ENCODE measurements at places on chromosomes 13 and 19.

DNA sequence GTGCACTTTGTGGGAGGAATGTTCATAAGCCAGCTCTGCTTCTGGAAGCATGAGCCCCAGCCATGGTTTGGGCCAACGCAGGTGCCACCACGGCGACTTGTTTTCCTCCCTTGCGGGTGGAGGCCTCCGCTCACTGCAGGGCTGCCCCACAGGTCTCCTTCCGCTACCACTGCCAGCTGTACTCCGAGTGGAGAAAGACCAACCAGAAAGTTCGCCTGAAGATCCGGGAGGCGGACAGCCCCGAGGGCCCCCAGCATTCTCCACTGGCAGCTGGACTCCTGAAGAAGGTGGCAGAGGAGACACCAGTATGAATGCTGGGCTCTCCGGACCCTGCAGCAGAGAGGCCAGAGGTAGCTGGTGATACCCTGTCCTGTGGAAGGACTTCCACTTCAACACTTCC lies 6.5 kb upstream of the HNRNPM start:
- no peak for DNase-seq

- DNase-seq: peak; percentile 51
Measured at GRCh38 chr13:46893798-46894560, 2.9 kb downstream of the HTR2A start.

DNA sequence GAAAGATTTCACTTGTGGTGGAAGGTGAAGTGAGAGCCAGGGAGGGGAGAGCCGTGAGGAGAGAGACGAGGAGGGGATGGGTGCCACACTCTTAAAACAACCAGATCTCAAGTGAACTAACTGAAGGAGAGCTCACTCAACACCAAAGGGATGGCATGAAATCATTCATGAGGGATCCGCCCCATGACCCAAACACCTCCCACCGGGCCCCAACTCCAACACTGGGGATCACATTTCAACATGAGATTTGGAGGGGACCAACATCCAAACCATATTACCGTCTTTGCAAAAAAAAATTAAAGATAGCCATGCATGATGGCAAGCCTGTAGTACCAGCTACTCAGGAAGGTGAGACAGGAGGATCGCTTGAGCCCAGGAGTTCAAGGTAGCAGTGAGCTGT lies 34.9 kb upstream of the POP4 start:
- no peak for DNase-seq

DNA sequence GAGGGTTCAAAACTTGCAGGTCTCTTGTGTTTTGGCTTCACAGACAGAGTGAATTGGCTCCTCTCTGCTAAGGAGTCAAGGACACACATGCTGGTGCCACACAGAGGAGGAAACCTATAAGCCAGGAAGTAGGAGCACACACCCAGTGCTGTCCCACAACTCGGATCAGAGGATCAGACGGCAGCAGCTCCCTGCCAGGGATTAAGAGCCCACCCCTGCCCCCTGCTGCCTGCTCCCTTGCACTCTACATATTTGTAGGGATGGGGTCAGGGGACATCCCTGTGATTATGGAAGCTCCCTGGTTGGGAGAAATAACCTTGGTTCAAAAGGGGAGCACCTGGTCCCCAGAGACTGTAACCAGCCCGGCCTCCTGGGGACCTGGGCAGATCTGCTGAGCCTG lies 77.5 kb upstream of the CLDN10 start:
- DNase-seq: no peak

DNA sequence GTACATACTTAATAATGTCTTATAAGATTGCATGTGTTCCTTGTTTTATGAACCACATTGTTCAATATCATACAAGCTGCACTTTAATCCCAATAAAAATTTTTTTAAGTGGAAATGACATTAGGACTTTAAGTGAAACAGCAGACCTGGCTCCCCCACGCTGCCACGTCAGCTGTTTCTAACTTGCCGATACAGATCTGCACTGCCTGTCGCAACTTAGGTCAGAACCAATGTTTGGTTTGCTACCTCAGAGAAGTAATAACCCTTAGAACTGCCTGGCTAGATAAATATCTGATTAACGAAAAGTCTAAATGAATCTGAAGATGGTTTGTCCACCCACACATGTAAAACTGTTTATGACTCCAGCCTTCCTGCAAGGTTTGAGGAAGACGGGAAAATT lies 327.5 kb upstream of the DACH1 start:
- no peak for DNase-seq

DNA sequence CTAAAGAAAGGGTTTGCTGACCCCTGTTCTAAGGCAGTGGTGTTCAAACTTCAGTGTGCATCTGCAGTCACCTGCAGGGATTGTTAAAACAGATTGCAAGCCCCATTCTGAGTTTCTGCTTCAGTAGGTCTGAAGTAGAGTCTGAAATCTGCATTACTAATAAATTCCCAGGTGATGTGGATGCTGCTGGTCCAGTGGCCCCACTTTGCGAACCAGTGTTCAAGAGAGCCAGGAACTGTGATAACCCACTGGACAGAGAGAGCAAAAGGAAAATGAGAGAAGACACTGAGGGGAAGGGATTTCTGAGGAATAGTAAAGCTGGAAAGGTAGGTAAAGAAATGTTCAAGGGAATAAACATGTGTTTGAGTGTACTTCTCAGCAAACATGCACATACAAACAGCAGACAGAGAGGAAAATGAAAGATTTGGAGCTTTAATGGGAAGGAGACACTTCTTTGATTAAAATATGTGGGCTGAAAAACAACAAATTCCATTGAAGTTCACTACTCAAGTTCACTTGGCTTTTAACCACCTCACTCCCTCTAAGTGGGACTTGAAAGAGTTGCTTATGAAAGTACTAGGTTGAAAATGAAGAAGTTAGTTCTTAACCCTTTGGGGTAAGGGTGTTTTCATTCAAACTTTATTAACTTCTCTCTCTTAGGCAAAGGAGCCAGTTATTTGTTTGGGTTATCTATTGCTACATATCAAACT lies 26.4 kb upstream of the FAM216B start:
- no peak for DNase-seq

DNA sequence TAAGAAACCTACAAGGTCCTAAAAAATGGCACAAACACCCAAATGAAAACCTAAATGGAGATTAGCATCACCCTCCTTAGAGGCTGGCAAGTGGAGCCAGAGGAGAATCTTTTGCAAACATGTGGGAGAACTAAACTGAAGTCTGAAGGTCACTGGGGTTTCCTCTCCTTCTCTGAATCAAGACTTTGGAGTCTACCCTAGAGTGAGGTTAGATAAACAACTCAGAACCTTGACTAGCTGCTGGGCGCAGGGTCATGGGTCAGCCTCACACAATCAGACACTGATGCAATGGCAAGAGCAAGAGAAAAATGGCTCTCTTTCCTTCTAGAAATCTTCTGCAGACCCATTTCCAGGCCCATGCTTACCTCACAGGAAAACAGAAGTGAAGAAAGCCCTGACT lies 165.8 kb downstream of the KCTD12 start:
- no peak for DNase-seq

- peak; percentile 11 for DNase-seq
Measured at GRCh38 chr13:98576200-98576945, 534 bp downstream of the STK24 start.

- DNase-seq: no peak
Measured at GRCh38 chr13:100266026-100266425, 177.1 kb downstream of the PCCA start.

- peak; percentile 9 for DNase-seq
Measured at GRCh38 chr13:94966422-94966955, 254.1 kb upstream of the SOX21 start.

GRCh38 chr19:6041991-6042481 lies 64.1 kb upstream of the RANBP3 start:
- DNase-seq: no peak

GRCh38 chr13:29877456-29878078 lies 27.1 kb upstream of the UBL3 start:
- DNase-seq: no peak

DNA sequence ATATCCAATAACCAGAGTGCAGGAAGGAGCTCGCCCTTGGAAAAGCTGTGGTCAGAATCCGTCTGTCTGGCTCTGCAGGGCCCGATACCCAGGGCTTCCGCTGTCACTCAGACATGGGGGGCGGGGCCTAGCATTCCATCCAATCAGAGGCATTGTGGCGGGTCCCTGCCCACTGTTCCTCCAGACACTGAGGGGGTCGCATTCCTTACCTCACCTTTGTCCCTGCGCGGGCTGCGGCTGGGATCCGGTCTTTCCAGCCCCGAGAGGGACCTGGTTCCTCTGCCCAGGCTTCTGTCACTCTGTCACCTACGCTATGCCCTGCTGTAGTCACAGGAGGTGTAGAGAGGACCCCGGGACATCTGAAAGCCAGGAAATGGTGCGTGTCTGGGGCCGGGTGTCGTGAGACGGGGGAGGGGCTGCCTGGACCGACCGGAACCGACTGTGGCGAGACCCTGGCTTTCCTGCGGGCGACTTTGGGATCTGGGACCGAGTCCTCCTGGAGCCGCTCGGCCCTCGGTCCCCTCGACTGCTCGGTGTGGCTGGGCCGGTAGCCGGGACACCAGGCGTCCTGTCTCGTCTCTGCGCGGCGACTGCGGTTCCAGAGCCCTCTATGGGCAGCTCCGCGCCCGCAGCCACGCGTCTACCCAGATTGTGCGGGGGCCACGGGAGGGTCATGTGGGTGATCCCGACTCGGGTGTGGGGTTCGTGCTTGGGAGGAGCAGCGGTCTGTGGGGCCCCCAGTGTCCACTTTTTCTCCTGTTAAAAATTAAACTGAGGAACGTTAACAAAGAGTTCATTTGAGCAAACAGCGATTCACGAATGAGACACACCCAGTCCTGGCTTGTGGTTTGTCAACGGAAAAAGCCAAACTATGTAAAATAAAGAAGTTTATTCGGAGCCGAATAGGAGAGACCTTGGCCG lies at the start of gene ZNF69:
Gene ZNF69, plus strand, starts transcription at position 172 of the 921 bp plus-strand sequence. Its CDS starts 142 bp downstream, at position 314.
- DNase-seq: peak; percentile 77

DNA sequence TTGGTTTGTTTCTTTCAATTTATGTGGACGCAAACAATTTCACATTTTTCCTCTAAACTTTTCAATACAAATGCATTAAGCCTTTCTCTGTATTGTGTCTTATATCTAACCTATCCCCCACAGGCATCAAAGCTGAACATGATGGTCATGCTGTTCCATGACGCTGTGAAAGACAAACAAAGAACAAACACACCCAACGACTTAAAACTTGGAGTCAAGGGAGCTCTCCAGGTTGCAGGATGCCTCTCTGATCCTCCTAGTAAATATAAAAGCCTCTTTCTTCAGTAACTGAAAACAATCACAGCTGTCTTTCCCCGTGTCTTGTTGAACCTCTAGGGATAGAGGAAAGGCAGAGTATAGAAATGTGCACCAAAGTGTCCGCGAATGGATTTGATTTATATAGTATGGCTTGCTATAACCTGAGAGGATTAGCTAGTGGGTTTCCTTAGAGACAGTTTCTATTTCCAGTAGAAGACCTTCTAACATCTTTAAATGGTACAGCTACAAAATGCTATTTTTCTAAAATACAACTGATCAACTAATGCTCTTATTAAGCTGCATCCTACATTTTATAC lies 43.1 kb downstream of the PCDH9 start:
- no peak for DNase-seq

- no peak for DNase-seq
Measured at GRCh38 chr19:4043966-4044715, 22.6 kb downstream of the ZBTB7A start.

- DNase-seq: no peak
Measured at GRCh38 chr13:51943721-51944120, 67.5 kb downstream of the ATP7B start.

DNA sequence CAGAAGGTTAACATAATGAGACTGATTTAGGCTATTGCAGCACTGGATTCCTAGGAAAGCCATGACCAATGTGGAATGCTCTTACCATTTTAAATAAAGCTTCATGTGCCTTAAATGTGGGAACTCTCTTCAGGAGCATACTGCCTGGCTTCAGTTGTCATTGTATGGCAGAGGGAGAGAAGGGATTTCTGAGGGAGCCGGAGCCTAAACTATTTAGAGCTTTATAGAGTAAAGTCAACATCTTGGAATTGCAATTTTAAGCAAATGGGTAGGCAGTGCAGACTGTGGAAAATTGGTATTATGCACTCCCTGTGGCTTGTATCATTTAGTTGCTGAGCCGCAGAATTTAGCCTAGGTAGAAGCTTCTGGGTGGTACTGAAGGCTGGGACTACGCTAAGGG lies 2041.4 kb downstream of the PCDH9 start:
- no peak for DNase-seq

- no peak for DNase-seq
Measured at GRCh38 chr13:97621631-97622030, 187.7 kb downstream of the RAP2A start.

DNA sequence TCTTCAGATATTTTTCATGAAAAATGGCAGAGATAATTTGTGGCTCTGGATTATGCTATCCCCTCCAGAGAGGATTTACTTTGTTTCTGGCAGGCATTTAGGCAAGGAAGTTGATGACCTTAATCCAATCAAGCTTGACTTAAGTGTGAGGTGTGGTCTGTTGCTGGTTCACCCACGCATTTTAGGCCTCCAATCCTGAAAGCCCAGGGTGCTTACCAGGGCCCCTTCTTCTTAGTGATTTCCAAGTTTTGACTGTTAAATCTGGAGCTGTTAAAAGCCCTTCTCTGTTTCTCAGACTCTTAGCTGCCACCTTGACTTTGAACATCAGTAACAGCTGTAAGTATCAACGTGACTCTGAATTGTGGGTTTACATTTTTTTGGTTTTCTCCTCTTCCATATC lies 161.8 kb downstream of the DNAJC15 start:
- no peak for DNase-seq

DNA sequence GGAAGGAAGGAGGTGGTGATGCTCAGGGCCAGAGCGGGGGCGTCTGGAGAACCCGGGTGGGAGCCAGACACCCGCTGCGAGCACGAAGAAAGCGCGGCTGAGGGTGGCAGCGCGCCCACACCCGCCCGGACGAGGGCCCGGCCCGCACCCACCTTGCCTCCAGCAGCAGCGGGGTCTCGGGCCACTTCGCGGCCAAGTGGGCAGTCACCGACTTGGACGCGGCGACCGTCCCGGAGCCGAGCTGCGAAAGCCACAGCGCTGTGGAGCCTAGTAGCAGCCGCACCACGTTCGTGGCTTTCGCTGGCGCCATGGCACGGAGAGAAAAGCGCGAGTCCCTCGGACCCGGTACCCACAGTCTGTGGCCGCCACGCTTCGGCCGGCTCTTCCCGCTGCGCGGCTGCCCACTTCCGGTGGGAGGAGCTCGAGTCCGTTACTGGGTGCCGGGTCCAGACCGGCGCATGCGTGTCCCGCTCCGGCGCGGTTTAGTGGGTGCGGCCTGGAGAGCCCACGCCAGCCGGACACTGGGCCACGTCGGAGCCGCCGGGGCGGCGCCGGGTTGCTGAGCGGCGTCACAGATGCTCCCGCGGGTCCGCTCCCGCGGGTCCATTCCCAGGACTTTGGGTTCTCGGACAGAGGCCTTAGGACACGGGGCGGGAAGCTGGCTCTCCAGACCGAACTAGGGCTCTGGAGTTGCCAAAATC lies at the start of gene UGGT2:
Gene UGGT2, minus strand, starts transcription at position 399 of the 701 bp plus-strand sequence. Its CDS starts 89 bp downstream, at position 310.
- DNase-seq: peak; percentile 83
